ENCODE measurements at places on chromosomes 5 and 9.
A peak's percentile ranks its signal among the peaks of the same experiment; 100 is the strongest.

DNA sequence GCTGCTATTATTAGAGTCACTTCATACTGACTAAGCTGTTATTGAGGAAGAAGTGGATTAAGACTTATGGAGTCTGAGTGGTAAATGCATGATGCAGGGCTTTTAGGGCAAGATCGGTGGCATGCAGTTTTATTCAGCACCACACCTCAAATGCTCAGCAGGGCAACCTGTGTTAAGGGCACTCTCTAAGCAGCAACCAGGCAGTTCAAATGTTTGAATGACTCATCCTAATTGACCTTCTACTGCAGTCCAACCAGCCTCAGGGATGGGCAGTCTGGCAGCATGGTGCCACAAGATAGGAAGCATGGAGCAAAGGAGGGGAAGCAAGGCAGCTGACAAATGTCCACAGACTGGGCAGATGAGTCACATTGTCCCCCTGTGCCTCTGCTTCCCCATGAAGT lies 80.2 kb upstream of the MIER3 start:
- no peak for DNase-seq

DNA sequence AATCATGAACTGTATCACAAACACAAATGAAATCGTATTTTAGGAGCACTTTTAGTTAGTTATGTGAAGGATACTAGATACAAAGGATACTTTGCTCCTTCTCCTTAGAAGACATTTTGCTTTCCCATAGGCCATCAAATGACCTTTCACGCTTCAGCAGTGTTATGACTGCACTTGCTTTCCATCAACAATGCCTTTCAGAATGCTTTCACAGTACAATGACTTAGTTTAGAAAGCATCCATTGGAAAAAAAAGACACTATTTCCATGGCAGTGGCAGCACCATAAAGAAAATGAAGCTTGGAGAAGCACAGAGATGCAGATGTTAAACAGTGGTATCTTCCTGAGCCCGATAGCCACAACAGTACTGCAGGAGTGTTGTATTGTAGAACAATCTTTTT lies 203.9 kb downstream of the PCSK1 start:
- DNase-seq: no peak

GRCh38 chr5:143554187-143554717 lies 150.8 kb upstream of the NR3C1 start:
- peak; percentile 97 for DNase-seq

DNA sequence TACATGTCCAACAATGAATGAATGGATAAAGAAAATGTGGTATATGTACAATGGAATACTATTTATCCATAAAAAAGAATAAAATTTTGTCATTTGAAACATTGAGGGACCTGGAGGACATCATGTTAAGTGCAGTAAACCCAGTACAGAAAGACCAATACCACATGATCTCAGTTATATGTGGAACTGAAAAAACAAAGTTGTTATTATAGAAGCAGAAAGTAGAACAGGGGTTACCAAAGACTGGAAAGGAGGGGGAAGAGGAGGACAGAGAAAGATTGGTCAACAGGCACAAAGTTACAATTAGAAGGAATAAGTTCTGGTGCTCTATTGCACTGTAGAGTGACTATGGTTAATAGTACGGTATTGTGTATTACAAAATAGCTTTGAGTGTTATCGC lies 233.8 kb downstream of the SEMA6A start:
- DNase-seq: no peak

DNA sequence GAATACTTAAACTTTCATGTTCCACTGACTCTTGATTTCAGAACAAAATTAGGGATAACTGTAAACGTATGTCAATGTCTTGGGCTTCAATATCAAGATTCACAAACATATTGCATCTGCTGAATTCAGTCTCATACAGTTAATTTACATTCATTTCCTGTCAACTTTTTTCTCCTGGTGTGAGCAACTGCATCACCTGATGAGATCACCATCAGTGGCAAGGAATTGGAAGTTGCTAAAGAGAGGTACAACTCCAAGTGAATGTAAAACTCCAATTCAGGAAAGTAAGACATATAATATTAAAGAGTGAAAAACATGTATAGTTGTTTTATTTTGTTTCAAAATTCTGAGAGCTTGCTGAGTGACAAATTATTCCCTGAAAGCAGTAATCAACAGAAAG lies 1336.2 kb upstream of the C9orf72 start:
- DNase-seq: no peak

DNA sequence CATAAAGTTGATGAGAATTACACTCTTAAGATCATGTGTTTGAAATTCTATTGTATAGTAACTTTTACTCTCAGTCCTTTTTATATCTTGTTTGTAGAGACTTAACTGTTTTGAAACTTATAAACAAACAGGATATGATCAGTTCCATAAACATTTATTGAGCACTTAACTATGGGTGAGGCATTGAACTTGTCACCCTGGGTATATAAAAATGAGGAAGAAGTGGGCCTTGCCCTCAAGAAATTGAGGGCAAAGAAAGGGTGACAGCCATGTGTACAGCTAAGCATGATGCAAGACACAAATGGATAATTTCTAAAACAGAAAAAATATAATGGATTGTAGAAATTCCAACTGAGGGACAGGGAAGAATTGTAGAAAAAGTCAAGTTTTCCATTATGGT lies 15.7 kb downstream of the UNC13B start:
- no peak for DNase-seq

GRCh38 chr5:33549982-33550567 lies 109.3 kb downstream of the TARS1 start:
- DNase-seq: no peak

DNA sequence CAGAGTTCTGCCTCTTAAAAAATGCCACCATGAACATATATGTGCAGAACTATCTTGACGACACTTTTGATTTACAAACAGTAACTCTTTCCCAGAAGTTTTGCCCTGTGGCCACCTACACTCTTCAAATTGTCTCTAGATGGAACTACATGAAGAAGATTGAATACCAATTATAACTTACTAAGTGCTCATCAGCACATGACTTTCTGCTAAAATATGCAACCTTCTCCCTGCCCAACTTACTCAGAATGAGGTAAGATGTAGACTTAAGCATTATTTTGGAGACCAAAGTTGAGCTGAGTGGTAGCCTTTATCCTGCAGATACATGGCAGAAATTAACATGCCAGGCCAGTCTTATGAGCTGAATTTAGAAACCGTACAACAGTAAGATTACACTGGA lies 105.4 kb downstream of the SEMA5A start:
- DNase-seq: peak; percentile 86

GRCh38 chr5:152349683-152350526 lies 55.2 kb downstream of the NMUR2 start:
- DNase-seq: peak; percentile 3

- DNase-seq: no peak
Measured at GRCh38 chr5:112696786-112697185, 40.9 kb upstream of the APC start.

DNA sequence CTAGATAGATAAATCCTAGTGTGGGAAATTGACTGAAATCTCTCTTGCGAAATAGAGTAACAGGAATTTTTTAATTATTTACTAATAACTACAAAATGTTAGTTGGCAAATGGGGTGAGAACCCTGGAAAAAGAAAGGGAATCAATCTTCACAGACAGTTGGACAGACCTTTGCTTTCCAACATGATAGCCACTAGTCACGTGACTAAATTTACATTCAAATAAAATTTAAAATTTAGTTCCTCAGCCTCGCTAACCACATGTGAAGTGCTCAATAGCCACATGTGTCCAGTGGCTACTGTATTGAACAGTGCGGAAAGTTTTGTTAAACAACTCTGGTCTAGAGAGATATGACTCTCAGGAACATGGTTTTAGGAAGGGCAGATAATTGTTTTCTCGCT lies 289.9 kb upstream of the RASA1 start:
- DNase-seq: no peak

GRCh38 chr5:4387290-4387689 lies 752.8 kb upstream of the ADAMTS16 start:
- DNase-seq: no peak

DNA sequence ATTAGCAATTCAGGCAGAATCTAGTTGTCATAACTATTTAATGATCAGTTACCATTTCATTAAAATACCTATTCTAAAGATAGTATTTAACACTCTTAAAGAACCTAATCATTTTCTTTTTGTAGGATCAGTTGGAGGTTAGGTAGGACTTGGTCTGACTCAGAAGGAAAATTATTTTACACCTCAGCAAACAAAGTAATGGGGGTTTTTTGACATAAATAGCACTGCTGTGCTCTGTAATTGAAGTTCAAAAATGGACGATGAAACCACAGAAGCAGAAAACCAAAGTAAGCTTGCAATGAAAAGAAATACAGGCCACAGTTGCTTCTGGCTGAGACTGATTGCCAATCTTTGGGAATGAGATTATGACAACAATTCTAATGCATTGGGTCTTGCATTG lies 187.0 kb upstream of the TRPM3 start:
- DNase-seq: no peak

DNA sequence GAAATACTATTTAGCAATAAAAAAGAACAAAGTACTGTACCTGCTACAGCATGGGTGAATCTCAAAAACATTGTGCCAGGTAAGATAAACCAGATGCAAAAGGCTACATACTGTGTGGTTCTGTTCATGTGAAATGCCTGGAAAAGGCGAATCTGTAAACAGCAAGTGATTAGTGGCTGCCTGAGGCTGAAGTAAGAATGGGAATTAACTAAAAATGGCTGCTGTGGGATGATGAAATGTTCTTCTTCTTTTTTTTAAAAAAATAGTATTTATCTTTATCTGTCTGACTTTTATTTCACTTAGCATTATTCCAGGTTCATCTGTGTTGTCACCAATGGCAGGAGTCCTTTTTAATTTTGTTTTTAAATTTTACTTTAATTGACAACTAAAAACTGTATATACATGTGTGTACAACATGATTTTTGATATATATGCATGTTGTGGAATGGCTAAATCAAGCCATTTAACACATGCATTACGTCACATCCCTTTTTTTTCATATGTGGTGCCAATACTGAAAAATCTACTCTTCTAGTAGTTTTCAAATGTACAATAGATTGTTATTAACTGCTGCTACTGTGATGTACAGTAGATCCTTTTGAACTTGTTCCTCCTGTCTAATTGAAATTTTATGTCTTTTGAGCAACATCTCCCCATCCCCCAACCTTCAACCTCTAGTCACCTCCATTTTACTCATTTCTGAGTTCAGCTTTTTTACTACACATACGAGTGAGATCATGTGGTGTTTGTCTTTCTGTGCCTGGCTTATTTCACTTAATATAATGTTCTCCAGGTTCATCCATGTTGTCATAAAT lies 62.9 kb upstream of the TNFAIP8 start:
- DNase-seq: no peak

DNA sequence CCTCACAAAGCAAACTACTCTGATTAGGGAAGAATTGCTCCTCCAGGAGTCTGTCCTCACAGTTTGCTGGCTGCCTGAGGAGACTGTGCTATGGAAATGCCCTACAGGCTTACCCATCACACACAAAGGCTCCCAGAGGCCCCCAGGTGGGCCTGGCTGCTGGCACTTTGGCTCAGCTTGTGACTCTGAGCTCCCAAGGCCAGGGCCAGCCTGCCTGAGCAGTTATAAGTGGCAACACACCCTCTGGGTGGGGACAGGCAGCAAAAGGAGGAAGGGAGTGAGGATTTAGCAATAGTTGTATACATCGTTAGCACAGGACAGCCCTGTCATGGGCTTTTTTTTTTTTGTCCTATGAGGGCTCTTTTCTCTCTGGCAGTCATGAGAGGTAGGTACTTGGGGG lies 103.5 kb downstream of the DAPK1 start:
- no peak for DNase-seq

- peak; percentile 82 for DNase-seq
Measured at GRCh38 chr5:153883854-153884611, 154.7 kb downstream of the FAM114A2 start.

GRCh38 chr9:78242041-78242440 lies 6.2 kb downstream of the CEP78 start:
- DNase-seq: no peak

DNA sequence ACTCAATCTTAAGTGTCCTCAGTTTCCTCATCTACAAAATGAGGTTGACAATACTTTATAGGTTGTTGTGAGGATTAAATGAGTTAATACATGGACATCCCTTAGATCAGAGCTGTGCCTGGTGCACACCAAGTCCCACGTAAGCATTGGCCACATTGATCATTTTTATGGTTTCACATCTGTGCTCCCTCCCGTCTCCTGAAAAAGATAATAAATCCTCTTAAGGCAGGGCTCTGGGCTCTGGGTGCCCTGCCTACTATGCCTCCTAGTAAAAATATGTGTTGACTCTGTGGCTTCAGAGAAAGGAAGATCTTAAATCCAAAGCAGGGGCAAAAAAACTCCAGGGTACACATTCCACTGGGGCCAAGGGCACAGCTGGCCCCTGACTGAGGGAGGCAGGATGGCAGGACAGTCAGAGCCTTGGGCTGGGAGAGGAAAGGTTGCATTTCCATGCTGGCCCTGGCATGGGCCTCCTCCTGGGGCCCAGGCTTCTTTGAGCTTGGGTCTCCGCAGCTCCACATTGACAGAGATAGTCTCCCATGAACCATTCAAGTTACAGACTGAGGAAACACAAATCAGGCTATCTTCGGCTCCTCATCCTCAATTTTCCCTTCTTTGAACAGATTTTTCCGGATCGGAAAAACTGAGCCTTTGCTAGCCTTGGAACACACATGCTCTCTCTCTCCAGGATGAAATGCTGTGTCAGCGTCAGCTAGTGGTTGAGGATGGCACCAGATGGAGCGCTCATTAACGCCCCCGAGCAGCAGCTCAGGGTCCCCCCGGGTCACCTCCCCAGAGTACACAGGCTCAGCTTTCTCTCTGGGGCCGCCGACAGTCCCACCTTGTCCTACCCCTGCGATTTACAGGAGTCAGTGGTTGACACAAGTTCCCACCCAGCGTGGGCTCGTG lies 22.4 kb upstream of the KIF12 start:
- DNase-seq: no peak

DNA sequence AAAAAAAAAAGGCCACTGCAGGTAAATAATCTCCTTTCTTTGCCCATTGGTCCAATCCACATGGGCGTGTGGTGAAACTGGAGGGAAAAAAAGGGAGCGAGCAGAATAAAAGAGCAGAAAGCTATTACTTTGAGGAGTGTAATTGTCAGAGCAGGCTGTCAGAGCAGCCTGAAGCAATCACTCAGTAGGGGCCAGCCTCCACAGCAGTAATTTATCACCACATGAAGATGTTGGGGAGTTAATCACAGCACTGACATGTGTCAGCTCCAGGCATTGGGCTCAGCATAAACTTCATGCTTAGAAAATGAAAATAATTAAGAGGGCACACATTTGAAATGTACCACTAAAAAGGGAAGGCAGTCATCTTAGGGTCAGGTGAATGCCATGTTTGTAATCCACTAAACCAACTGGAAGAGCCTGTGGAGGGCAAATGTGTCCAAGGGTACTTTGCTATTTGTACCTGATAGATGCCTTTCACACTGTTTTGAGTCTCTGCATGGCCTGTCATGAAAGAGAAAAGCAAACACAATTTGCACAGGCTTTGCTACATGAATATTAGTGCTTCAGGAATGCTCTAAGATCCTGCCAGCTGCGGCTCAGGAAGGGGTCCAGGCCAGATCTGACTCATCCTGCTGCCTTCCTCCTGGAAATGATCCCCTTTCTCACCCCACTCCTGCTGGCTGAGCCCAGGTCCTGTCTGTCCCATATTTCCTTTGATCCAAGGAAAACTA lies 2.9 kb upstream of the PTGER4 start:
- peak; percentile 91 for DNase-seq
